Activated naive CD8-positive, alpha-beta T cell treated with anti-CD3 and anti-CD28 coated beads, Interleukin-2, amount 50 U/mL, for 24 hours (primary cell): ENCODE measurements at places on chromosomes 5 and 9.

GRCh38 chr5:115580941-115581340 lies 21.3 kb downstream of the TICAM2 start:
- no peak for DNase-seq

GRCh38 chr5:58294598-58295305 lies 165.1 kb downstream of the PLK2 start:
- no peak for DNase-seq

GRCh38 chr5:7673658-7674057 lies 177.3 kb downstream of the CFAP90 start:
- no peak for DNase-seq

DNA sequence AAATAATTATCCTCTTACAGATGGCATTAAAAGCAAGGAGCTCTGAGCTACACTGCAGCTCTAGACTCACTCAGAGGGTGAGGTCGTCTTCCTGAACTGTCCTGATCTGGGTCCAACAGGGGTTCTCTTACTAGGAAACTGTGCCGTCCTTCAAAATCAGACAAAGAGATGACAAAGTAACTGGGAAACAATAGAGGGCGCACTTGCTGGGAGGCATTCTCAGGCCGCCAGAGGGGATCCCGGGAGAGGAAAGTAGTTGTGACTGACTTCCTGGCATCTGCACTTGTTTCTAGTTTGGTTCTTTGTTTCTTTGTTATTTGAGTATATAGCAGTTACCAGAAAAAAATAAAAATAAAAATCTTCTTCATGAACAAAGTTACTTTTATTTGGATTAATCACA lies 142.9 kb upstream of the MSX2 start:
- DNase-seq, result no peak

GRCh38 chr5:145378226-145378625 lies 456.9 kb downstream of the PRELID2 start:
- no peak for DNase-seq

GRCh38 chr5:131509801-131510200 lies 125.2 kb downstream of the RAPGEF6 start:
- no peak for DNase-seq

DNA sequence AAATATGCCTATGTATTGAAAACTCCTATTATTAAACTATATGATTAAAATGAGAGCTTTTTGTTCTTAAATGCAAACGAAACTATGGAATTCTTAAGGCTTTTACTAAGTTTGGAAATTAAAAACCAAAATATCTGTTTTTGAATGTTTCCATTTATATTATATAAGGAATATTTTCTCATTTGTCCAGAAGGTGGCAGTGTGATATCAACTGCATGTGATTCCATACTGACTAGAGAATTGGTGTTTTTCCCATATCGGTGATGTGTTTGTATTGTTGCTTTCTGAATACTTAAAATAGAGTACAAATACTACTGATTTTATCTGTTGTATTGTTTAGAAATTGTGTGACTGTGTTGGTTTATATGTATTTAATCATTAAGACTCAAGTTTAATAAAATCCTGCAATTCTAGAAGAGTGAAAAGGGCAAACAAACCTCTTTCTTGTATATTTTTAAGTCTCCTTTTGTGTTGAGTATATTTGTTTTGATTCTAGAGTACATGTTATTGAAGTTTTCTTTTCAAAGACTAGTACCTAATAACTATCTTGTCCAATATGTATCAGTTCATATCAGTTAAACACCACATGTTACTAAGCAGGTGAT lies 320.8 kb downstream of the CCDC171 start:
- DNase-seq, result no peak

- DNase-seq, result no peak
These were observed 213.2 kb downstream of the ADAMTS6 start for GRCh38 chr5:65268525-65268924.

DNA sequence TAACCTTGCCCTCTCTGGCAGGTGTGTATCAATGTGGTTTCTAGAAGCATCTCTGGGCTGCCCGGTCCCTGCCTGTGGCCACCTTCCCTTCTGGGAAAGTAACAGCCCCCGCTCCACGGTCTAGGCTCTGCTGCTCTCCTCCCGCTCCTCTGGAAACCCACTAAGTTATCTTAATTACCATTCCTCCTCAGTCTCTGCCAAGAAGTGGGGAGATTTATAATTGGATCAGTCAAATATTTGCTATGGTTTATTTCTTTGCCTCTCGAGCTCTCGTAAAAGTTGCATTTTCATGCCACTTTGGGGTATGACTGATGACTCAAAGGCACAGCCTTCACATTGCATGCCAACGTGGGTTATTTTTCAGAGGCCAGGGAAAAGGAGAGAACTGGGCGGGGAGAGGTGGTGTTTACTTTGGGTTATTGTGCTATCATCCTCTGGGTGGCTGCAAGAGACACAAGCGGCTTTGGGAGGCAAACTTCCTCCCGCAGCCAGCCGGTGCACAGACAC lies 205.3 kb upstream of the WWC1 start:
- DNase-seq, result no peak

DNA sequence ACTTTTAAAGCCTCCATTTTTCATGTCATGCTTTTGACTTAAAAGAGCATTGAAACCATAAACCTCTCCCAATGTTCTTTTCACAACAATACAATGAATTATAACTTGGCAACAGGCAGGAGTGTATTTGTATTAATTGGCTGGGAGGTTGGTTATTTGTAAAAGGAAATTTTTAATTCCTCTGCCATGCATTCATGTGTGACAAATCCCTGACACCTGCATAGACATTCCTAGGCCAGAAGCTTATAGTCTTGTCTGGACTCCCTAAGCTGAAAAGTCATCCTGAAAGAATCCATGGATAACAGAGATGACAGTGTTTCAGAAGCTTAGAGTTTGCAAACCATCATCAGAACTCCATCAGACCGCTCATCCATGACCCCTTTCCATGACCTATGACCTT lies 76.3 kb upstream of the PTGER4 start:
- no peak for DNase-seq

DNA sequence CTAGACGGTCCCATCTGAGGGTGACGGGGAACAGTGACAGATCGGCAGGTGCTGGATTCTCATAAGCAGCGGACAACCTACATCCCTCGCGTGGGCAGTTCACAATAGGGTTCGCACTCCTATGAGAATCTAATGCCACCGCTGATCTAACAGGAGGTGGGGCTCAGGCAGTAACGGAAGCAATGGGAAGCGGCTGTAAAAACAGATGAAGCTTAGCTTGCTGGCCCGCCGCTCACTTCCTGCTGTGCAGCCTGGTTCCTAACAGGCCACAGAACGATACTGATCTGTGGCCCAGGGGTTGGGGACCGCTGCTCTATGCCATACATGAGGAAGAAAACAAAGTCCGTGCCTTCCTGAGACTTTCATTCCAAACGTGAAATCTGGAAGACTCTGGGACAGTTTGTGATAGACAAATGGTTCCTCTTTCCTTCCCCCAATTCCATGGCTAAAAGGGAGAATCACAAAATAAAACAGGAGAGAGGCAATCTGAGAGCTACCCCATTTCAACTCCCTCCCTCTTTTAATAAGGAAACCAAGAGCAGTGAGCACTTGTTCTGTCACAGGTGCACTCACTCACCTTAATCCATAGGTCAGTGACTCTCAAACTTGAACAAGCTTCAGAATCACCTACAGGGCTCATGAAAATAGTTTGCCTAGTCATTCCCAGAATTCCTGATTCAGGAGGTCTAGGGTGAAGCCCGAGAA lies 12.1 kb downstream of the PDCL start:
- DNase-seq, result peak; percentile 34

- DNase-seq, result no peak
These were observed 157.9 kb upstream of the RASA1 start for GRCh38 chr5:87109746-87110145.

DNA sequence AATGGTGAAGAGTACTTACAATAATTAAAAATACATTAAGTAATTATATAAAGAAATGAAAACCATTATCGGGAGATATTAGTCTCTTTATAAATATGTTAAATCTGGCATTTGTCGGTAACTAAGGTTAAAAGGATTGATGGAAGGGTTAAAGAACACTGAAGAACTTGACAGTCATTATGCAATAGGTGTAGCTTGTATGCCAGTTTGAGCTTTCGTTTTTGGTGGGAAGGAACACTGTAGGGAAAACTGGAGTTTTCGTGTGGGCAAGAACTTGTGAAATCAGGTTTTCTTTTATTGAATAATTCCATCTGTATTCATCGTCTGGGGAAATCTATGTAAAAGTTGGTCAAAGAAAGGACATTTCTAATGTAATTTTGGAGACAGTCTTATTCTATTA lies 142.3 kb downstream of the DMRTA1 start:
- DNase-seq, result no peak

DNA sequence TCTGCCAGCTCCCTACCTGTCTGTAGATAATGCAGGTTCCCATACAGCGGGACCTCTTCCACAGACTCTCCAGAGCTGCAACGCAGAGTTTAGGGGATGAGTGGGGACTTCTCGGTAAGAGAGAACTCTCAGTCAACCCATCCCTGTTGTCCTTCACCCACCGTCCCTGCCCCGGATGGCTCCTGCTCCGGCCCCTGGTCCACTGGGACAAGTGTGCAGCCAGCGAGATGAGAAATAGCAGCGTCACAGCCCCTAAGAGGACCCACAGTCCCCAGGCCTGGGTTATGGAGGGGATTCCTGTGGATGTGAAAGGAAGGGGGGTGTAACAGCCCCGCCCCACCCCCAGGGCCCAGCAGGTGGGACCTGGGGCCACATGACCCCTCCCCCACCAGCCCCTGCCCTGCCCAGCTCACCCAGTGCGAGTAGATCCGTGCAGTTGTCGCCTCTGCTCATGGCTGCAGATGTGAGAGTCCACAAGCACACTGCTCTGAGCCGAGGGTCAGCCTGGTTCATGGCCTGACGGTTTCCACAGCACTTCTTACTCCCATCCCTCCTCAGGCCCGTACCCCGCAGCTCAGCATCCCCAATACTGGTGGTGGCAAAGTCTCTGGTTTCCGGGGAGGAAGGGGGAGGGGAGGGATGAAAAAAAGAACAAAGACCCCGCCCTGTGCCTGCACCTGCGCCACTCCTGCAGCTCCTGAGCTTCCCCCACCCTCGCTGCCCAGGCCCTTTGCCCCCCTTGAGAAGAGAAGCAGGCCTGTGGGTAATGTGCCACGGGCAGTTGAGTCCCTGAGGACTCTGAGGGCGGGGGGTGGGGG lies at the start of gene SIT1:
Gene SIT1 (minus strand): TSS at position 591 of the 818 bp plus-strand sequence. CDS start 78 bp downstream, at position 513.
- peak; percentile 67 for DNase-seq

DNA sequence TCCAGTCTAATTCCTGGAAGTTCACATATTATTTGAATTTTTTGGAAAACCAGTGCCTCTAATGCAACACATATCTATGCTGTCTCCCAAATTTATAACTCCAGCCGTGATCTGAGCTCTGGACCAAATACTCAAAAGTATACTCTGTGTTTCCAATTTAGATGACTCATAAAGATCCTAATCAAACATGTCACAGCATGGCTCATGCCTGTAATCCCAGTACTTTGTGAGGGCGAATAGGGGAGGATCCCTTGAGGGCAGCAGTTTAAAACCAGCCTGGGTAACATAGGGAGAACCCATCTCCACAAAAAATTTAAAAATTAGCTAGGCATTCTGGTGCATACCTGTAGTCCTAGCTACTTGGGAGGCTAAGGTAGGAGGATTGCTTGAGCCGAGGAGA lies 388.0 kb downstream of the CDH12 start:
- DNase-seq, result no peak

DNA sequence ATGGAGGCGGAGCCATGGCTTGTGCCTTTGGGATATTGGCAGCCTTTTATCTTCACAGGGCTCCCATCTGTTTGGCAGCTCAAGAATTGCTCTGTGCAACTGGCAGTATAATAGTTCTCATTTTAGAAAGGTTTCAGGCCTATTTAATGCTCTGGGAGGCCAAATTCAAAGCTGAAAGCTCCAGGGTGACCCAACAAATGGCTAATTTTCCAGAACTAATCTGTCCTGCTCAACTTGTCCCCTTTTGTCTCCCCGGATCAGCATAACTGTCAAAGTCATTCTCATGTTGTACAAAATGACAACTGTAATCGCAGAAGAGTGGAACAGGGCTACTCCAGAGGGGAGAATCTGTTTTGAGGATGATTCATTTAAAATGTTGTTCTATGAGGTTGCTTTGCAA lies 52.6 kb upstream of the CXCL14 start:
- no peak for DNase-seq

GRCh38 chr5:169095410-169095960 lies 205.5 kb downstream of the SLIT3 start:
- no peak for DNase-seq

DNA sequence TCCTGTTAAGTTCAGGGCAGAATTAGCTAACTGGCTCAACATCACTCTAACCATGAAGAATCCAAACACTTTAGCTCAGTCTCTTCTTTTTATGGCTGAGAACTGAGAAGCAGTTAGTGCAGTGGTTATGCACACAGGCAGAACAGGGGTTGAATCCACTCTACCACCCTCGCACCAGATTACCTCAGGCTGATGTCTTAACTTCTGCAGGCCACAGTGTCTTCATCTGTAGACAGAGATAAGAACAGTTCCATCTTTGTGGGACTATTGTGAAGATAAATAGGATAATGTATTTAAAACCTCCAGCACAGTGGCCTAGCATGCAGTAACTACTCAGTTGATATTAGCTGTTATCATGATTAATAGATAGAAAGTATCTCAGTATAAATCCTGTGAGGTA lies 54.8 kb downstream of the FAM114A2 start:
- DNase-seq, result no peak

DNA sequence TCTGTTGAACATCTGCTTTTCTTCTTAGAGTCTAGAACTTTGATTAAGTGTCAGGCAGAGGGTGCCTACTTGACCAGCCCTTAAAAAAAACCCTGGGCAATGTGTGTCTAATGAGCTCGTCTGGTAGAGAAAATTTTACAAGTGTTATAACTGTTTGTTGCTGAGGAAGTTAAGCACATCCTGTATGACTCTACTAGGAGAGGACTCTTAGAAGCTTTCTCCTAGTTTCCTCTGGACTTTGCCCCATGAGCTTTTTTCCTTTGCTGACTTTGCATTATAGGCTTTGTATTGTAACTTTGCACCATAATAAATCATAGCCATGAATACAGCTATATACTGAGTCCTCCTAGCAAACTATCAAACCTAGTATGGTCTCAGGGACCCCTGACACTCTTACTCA lies 39.4 kb downstream of the GNG10 start:
- no peak for DNase-seq

DNA sequence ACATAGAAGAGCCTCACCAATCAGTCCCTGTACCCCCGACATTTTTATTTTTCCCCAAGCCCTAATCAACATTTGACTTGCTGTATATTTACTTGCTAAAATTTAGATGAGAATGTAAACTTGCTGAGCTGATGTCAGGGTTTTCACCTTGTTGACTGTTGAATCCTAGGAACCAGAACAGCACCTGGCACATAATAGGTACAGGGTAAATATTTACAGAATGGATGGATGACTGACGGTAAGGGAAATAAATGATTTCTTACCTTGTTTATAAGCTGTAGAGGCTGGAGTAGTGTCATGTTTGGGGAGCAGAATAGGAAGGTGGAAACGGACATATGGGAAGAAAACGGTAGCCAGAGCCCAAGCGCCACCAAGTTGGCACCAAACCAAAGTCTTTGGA lies 107.0 kb upstream of the NUDT12 start:
- DNase-seq, result no peak
